ENCODE measurements at places on chromosomes 7 and 10.

- DNase-seq, result peak; percentile 65
These were observed 426.4 kb downstream of the TYW1 start for GRCh38 chr7:67423065-67423464.

DNA sequence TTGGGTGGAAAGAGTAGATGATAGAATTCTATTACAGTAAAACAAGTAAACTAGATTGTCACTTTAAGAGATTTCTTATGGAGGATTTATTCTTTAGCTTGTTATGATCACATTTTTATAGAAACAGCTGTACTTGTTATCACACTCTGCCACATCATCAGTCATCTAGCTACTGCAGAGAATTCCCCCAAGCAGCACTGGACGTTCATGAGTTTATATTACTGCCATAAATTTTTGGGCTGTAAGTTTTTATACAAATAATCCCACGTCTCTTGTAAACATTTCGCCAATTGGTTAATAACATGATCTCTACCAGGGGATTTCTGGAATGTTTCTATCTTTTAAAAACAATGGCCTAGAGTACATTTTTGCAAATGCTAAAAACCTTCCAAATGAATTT is 238.8 kb downstream of the POLR1F start:
- no peak for DNase-seq

DNA sequence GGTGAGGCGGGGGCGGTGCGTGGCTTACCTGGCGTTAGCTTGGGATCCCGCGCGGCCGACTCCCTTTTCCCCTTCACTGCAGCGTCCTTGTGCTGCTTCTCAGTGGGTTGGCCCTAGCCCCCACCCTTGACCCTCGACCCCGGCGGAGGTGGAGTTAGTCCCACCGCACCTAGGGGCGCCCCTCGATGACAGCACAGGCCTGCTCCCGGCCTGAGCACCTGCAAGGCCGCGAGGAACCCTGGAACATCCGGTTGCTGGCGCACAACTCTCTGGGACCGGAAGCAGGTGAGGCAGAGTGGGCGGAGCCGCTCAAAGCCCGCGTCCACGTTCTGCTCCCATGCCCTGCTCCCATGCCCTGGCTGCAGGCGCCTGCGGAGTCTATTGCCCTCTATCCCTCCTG is 266.9 kb downstream of the USP6NL start:
- DNase-seq, result no peak

GRCh38 chr10:28359334-28359733 is 56.5 kb upstream of the MPP7 start:
- DNase-seq, result no peak

GRCh38 chr7:13198036-13198435 is 510.6 kb downstream of the ARL4A start:
- no peak for DNase-seq

GRCh38 chr10:49398000-49398861 is 2.3 kb upstream of the DRGX start:
- no peak for DNase-seq

DNA sequence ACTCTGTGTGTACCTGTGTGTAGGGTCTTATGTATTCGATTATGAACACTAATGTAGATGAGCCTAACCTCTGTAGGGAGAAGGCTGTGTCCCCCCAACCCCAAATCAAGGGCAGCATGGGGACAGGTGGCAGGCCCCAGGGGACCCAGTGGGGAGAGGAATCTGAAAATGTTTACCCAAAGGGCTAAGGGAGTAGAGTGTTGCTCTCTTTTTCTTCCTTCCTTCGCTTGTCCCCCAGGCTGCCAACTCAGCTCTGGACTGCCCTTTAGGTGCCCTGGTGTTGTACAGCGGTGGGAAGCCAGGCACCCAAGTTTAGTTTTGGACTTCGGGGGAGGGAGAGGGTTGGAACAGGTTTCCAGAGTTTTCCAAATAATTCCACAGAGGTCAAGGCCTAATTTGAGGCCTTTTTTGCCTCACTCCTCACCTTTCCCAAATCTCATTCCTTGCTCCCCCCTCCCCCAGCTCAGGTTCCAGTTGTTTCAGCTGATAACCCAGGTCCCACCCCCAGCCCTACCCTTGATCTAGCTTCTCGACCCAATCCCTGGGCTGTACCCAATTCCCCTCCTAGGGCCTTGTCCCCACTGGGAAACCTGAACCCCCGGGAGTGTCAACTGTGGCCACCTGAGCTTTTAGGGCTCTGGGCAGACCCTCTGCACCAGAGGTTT is 9.1 kb upstream of the PAX2 start:
- no peak for DNase-seq

DNA sequence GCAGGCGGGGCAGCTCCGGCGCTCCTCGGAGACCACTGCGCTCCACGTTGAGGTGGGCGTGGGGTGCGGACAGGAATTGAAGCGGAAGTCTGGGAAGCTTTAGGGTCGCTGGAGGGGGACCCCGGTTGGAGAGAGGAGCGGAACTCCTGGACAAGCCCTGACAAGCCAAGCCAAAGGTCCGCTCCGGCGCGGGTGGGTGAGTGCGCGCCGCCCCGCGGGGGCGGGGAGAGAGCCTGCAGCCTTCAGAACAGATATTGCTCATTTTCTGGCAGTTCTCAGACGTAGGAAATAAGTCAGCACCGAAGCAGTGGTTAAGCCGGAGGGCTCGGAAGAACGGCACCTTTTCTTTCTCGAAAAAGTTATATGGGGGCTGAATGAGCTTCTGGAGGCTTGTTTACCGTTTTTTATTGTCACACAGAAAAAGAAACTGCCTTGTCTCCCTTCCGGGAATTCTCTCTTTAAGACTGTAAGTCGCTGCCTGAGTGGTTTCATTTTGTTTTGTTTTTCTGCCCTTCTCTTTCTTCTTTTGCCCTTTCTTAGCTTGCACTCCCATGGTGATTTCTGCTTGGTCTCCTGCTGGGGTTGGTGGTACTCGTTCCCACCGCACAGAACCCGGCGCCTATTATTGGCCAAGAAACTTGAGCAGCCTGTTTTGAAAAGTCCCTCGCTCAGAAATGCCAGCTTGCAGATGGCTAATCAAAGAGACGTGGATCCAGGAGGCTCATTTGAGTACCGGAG is 732 bp downstream of the FAS start:
- DNase-seq, result no peak

DNA sequence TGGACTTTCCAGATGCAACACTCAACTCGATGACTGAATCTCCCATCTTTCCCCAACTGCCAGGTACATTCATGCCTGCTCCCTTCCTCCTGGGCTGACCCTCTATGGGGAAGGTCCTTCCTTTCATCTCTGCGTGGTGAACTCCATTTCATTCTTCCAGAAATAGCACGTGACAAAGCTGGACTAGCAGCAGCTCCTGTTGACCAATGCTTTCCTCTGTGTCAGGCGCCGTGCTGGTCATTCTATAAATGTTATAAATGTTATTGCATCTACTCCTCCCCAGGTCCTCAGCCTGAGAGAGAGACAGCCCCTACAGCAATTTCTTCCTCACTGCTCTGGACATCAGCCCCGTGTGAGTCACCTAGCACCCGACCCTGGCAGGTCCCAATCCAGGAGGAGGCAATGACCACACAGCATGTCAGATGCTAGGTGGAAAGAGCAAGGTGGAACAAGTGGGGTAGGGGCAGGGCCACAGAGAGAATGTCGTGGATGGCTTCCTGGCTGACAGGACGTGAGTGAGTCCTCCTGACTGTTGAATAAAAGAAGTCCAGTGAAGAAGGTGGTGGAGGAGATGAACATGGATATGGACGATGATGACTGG is 178.1 kb downstream of the ADAM12 start:
- DNase-seq, result no peak

GRCh38 chr7:128262273-128263028 is 21.4 kb downstream of the LEP start:
- DNase-seq, result no peak

GRCh38 chr7:79504607-79505389 is 51.3 kb upstream of the MAGI2 start:
- DNase-seq, result no peak

- no peak for DNase-seq
These were observed 156.5 kb upstream of the GHITM start for GRCh38 chr10:83982812-83983211.

DNA sequence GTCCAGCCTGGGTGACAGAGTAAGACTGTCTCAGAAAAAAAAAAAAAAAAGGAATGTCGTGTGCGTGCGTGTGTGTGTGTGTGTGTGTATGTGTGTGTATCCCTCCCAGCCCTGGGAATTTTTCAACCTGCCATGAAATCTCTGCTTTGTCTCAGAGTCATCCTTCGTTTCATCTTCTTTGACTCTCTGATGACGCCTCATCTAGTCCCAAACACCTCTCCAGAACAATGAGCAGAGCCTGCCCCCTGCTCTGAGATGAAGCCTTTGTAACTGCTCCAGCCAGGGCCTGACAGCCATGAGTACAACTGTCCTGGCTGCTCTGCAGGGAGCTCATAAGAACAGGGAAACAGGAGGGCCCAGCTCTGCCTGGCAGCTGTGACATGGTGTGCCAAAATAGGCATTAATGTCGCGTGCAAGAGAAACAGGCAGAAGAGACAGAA is 149.5 kb downstream of the FAM107B start:
- DNase-seq, result no peak

GRCh38 chr10:96017191-96017687 is 26.1 kb upstream of the CCNJ start:
- no peak for DNase-seq

- no peak for DNase-seq
These were observed 33.6 kb upstream of the RELN start for GRCh38 chr7:104023100-104023499.

GRCh38 chr10:24128066-24128730 is 80.7 kb upstream of the KIAA1217 start:
- DNase-seq, result no peak

DNA sequence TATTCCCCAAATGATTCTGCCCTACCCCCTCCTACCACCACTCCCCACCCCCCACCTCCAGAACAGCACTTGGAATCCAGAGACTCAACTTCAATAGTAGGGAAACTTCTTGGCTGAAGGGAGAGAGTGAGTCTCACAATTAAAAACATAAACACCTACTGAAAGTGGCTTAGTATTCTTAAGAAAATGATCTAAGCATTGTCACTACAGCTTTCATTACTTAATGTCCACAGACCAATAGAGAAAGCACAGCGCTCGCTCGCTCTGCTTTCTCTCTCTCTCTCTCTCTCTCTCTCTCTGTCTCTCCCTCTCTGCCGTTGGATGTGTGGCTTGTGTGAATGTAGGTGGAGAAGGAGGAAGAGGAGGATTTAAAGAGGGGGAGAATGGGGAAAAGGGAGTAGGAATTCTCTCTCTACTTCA is 1.5 kb upstream of the SEMA3A start:
- no peak for DNase-seq
